ENCODE measurements at places on chromosomes 11 and 22. TPM values are rescaled to one million over a fixed set of nuclear protein-coding genes. Genes with fewer than 3 reads are reported as not detected.

DNA sequence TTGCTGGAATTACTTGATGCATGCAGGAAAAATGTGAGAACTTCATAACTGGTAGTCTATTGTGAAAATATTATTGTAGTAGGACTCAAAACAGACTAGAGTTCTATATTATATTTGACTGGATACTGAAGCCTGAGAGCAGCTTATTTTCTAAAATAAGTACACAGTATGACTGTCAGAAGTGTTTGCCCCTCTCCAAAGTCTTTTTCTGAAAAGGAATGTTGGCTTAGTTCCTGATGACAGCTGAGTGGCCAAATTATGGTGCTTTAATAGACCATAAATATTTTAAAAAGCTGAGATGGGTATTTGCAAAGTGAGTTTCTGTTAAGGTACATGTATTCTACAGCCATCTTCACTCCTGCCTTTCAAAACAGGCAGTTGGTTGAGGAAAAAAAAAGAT, 13.1 kb downstream of the ZBED5 start:
- DNase-seq = no peak

- no peak for DNase-seq
Observed at GRCh38 chr22:21098099-21098671, 52.4 kb downstream of the LRRC74B start.

Gene CFAP300
- total RNA-seq = 4.9 TPM

GRCh38 chr22:20576445-20576816, 69.0 kb downstream of the MED15 start:
- DNase-seq = no peak

Gene FGF4
- 0.40 TPM for total RNA-seq

GRCh38 chr11:17564687-17565042, 17.6 kb downstream of the OTOG start:
- DNase-seq = no peak
